ENCODE measurements at places on chromosomes 13 and 19.

GRCh38 chr19:49475191-49475917 is 1.3 kb downstream of the FLT3LG start:
- no peak for DNase-seq

- DNase-seq = no peak
Measured at GRCh38 chr13:22018076-22018835, 347.4 kb downstream of the FGF9 start.

GRCh38 chr13:101576455-101576854 is 124.0 kb downstream of the ITGBL1 start:
- peak; percentile 31 for DNase-seq

DNA sequence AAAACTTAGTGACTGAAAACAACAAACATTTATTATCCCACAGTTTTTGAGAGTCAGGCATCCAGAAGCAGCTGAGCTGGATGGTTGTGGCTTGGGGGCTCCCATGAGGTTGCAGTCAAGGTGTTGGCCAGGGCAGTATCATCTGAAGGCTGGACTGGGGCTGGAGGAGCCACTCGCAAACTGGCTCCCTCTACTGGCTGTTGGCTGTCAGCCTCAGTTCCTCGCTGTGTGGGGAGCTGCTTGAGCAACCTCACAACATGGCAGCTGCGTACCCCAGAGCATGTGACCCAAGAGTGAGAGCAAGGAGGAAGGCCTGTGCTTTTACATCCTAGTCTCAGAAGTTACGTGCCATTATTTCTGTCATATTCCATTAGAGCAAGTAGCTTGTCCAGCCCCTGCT is 9.7 kb downstream of the YJU2 start:
- DNase-seq = no peak

DNA sequence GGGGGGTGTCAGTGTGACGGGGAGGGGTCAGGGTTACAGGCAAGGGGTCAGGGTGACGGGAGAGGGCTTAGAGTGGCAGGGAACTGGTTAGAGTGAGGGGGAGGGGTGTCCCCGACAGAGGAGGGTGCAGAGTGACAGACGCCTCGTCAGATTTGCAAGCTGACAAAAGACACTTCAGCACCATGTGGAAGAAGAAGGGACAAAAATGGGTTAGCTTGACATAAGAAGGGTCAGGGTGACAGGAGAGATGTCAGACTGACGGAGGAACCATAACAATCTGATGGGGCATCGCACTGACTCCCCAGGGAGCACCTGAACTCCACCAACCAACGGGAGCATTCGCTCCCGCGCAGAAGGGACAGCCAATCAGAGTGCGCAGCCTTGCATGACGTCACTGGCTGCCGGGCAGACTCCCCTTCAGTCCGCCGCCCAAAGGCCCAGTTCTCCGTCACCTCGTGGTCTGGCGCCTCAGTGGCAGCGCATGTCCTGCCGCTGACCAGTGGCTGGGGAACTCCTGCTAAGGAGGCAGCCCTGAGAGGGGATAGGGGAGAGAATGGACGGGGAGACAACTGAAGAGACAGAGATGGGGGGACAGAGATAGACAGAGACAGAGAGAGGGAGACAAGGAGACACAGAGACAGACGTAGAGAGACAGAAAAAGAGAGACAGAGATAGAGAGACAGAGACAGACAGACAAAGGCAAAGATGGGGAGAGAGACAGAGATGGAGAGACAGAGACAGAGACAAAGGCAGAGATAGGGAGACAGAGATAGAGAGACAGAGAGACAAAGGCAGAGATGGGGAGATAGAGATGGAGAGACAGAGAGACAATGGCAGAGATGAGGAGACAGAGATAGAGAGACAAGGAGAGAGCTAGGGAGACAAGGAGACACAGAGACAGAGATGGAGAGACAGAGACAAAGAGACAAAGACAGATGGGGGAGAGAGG is 30.2 kb downstream of the C19orf81 start:
- peak; percentile 33 for DNase-seq

GRCh38 chr13:60407095-60407494 is 10.1 kb downstream of the TDRD3 start:
- no peak for DNase-seq

DNA sequence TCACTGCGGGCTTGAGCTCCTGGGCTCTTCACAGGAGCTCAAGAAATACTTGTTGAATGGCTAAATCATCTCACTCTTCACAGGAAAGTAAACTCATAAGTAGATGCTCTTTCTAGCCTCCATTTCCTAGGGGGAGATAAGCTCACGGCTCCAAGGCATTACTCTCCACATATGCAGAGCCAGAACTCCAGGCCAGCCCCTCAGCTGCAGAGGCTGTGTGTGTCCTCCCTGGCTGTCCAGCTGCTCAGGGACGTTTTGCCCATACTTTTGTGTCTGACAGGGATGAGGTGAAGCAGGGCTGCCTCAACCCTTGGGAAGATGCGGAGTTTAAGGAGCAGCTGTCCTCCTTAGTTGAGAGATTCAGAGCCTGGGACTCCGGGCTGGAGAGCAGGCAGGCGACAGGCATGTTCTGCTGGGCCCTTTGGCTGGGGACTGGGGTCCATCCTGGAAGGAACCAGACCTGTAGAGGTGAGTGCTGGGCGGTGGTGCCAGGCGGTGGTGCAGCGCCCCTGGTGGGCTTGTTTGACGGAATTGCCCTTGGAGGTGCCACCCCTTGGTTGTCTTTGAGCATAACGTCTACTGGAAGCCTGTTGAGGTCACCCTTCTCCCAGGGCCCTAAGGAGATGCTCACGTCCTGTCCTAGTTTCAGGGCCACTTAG is 20.5 kb upstream of the SLC15A1 start:
- no peak for DNase-seq

DNA sequence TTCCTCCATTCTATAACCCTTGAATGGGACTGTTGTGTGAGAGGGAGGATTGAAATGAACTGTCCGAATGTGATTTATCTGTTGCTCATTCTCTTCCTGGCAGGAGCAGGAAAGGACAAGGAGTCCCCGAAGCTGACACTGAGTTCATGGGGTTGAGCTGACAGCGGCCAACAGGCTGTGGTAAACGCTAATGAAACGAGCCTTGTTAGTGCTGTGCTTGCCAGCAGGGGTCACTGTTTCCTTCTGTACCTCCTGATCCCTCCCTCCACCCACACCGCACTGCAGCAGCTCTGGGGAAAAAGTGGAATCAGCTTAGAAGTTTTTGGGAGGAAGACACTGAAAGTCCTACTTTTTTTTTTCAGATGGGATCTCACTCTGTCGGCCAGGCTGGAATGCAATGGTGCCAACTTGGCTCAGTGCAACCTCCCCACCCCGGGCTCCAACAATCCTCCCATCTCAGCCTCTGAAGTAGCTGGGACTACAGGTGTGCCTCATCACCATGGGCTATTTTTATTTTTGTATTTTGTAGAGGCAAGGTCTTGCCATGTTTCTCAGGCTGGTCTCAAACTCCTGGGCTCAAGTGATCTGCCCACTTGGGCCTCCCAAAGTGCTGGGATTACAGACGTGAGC is 6.7 kb upstream of the ZNF761 start:
- DNase-seq = peak; percentile 50

GRCh38 chr13:34640179-34640992 is 301.7 kb upstream of the NBEA start:
- no peak for DNase-seq

DNA sequence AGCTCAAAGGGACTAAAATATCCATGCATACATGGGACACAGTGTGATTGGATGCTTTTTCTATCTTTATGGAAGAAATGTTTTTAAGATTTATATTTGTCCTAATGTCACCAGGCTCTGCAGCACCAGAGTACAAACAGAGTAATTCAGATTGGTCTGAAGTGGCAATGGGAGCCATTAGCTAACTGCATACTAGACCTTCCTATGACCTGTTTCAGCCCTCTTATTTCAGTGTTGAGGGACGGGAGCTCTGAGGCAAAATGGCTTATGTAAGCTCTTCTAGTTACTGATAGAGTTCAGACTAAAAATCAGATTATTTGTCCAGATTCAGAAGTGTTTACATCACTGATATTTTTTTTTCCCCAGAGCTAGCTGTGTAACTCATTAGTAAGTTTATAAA is 4.9 kb downstream of the SLAIN1 start:
- DNase-seq = no peak

DNA sequence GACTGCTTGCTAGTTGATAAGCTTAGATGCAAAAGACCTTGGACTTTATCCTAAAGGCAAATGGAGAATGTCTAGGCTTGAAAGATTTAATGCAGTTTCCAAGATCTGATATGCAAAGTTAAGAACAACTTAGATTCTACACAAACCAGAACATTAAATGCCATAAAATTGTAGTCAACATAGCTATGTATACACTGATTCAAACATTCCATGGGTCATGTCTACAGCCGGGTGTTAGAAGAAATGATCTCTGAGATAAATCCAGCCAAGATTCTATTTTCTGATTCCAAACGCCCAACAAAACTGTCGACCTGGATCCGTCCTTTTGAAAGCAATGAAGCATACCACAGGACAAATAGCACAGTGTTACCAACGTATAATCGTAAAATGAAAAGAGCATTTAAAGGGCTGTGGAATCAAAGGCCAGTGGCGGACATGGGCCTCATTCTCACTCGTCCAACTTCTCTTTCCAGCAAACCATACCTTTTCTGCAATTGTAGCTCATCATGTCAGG is 52.7 kb downstream of the KCTD12 start:
- no peak for DNase-seq

DNA sequence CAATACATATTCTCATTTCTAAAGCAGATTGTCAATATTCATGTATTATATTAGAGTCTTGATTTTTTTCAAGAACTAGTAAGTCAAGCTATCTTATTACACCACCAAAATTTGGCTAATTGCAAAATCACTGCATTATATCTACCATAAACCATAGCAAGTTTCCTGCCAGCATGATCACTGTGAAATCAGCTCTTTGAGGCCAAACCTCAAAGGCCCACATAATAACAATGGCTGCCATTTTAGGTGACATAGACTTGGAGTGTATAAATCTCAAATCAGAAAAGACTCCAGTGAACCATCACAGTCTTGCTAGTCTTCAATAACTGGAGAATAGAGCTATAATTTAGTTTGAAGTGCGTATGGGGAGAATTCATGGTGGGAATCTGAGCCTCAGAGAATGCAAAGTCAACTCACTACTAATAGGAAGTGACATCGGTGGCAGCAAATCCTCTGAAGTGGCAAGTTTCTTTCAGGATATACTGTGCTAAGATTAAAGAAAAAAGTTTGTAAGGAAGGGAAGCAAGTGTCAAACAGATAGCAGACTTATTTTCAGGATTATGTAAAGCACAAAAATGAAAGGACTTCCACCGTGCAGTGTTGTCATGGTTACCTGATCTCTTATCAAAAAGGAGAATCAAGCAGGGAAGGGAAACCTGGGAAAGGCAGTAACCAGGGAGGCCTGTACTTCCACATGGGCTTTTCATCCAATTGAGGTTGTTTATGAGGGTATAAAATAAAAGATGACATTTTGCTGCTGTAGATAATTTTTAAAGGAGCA is 117.4 kb upstream of the FNDC3A start:
- DNase-seq = no peak

- no peak for DNase-seq
Measured at GRCh38 chr19:8404391-8405151, 8.5 kb upstream of the MARCHF2 start.

GRCh38 chr19:35055715-35056179 is 14.2 kb downstream of the HPN start:
- no peak for DNase-seq
